CD4-positive, alpha-beta T cell treated with Interleukin-6 at 100 ng/mL for 8 hours (primary cell): ENCODE measurements at places on chromosomes 6 and 20.

GRCh38 chr20:41649489-41649888 is 31.3 kb upstream of the CHD6 start:
- no peak for DNase-seq

DNA sequence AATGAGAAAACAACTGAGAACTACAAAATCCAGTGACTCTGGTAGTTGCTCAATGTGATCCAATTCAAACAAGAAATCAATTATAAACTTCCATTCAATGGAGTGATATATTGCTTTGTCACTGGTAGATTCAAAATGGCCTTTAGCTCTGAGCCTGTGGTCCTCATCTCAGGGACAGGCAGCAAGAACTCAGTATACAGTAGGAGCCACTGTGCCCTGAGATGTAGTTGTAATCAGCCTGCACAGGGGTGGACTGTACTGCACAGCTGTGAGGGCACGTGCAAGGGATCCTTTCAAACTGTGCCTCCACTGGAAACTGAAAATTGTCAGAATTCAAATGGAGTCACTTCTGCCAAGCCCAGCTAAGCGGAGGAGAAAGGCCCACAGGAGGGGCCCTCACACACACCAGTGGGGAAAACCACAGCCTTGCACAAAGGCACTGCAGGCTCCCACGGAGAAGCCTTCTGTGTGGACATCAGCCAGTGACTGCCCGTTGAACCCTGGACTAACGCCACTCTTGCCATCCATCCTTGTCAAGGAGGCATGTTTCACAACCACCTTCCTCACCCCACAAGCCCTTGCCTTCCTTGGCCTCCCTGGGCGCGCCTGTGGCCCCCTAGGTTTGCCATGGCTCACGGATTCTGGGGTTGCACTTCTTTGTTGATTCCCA is 186.7 kb downstream of the SMOC2 start:
- no peak for DNase-seq

- DNase-seq: no peak
Measured at GRCh38 chr6:114649298-114649697, 306.5 kb upstream of the HS3ST5 start.

DNA sequence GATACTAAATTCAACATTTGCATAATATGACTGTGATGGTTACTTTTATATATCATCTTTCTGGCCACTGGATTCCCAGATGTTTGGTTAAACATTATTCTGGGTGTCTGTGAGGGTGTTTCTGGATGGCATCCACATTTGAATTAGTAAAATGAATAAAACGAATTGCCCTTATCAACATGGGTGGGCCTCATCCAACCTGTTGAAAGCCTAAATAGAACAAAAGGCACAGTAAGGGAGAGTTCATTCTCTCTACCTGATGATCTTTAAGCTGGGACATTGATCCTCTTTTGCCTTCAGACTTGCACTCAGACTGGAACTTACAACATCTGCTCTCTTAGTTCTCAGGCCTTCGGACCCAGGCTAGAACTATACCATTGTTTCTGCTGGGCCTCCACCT is 57.6 kb downstream of the CD24 start:
- no peak for DNase-seq

- no peak for DNase-seq
Measured at GRCh38 chr6:167799033-167799821, 27.5 kb upstream of the AFDN start.

DNA sequence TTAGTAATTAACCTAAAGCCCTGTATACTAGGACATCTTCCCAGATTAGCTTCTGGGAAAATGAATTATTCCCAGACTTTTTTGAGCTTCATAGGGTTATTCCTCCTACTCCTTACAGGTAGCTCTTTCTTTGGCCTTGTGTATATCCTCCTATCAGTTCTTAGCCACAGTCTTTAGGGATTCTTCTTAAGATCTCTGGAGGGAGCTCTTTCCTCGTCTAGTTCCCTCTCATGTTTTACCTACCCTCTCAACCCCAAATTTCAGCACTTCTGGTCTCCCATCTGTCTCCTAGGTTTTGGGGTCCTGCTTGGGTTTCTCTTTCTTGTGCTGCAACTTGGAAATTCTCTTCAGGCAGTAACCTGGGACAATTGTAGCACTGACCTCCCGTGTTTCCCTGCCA is 46.4 kb upstream of the SLC35B3 start:
- DNase-seq: no peak

GRCh38 chr20:17904027-17904426 is 64.6 kb downstream of the SNX5 start:
- DNase-seq: no peak

DNA sequence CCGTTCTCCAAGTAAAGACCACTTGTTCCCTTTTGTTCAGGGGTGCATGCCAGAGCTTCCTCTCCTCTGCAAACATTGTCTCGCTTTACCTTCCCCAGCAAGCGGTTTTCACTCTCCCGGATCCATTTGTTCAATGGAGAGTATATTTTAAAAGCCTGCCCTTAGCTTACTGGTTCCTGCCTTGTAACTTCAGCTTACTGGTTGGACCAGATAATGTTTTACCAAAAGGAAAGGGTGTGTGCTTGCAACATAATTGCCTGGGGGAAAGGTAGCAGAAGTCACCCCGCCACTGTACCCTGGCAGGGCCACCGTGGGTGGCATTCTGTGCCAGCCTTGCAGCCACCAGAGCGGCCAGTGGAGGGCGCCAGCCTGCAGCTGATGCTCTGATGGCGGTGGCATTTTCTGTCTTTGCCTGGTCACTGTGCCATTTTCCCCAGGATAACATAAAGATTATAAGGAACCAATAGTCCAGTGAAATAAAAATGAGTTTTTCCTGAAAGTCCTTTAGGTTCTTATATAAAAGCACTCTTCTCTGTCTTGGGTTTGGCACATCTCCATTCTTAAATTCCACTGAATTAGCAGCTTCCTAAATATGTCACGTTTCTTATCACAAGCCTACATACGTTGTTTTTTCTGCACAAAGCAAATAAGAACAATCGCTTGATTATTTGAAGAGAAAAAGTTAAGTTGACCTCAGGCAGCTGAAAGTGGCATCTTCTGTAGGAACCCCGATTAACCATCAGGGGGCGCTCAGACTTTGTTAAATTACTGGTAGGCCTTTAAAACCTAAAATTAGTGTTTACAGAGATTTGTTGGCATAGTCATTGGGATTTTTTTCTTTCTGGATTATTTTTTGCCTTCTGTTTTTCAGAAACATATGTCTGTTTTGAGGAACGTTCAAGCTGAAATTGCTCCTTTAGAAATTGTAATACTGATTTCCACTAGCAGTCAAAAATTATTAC is 67.4 kb upstream of the XRN2 start:
- peak; percentile 60 for DNase-seq

- no peak for DNase-seq
Measured at GRCh38 chr6:49328051-49328744, 134.9 kb downstream of the MMUT start.

DNA sequence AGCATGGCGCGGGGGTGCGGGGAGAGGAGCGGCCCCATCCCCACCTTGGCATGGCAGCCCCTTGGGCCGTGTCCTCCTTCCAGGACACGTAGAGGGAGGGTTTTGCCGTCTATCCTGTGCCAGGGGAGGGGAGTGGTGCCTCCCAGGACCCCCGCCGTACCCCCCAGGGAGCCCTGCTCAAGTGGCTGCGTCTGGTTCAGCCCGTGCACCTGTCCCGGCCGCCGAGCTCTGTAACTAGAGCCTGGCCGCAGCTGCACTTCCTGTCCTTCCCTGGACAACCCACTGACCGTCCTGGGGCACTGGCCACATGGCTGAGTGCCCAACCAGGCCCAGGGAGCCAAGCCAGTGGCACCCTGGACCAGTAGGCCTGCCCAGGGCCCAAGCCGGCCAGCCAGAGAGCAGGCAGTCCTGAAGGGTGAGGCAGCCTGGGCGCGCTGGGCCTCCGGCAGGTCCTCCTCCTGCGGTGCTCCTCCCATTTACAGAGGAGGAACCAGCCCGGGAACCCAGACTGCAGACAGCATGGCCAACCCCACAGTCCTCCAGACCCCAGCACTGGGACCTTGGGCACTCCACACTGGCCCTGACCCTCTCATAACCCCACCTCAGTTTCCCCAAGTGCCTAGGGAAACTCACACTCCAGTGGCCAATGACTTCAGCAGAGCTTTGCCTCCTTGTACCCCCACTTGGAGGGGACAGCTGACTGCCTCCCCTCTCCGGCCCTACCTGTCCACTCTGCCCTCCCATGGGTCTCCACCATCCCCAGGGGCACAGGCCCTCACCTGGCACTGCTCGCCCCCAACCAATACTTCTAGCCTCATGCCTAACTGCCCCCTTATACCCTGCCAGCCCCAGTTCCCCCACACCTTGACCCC is 8.7 kb downstream of the LAMA5 start:
- DNase-seq: no peak

DNA sequence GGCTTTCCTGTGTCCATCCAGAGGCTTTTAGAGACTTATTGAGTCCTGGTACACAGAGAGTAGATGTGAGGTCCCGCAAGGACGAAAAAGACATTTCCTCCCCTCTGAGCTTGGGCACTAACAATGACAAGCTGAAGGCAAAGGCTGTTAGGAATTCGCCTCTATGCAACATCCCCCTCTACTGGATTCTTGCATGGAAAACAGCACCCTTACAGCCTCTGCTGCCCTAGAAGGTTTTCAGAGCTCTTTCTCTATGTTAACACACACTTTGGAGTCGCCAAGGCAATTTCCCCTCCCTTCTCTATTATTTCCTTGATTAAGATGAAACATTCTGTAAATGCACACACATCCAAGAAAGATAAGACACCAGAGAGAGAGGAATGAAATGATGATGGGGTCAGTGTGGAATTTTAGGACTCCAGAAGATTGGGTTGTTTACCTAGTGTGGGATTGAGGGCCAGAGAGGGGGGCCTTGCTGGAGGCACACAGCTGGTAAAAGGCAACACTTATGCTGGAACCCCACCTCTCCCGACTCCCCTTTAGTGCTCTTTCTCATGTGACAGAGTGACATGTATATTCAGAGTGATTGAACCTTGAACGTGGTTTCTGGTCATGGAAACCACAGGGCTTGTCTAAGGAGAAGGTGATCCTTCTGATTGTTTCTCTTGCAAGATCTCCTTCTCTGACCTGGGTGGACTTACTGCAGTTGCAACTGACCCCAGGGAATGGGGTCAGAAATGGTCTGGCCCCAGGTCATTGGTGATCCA is 300.7 kb downstream of the CLIC5 start:
- peak; percentile 72 for DNase-seq

DNA sequence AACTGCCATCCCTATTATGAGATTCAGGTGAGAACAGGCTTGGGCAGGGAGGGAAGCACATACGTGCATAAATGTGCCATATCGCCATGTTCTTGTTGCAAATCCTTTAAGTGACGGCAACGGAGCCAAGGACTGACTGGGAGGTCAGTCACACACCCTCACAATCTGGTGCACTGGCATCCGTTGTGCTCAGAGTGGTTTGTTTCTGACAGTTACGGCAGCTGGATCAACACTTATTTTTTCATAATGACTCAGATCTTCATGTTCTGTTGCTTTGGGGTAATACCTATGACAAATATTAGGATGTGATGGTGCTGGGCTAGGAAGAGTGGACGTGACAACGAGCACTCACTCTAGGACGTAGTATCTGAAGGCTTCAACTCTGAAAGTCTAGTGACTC is 56.2 kb upstream of the PREP start:
- DNase-seq: peak; percentile 27

GRCh38 chr20:62482146-62482809 is 6.5 kb upstream of the GATA5 start:
- DNase-seq: no peak

DNA sequence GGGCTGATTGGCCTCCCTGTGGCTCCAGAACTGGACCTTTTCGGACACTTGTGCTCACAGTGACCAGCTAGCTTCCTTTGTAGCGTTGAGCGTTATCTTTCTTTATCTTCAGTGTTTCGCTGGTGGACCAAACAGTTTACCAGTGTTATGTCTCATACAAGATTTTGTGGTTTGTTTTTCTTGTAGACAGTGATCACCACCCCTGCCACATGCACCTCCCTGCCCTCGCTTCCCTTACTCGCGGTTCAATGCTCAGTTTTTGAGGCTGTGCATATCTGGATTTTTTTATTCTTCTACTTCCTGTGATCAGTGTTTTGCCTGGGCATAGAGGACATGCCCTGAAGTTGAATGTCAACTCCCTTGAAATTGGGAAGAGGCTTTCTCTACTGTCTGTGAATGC is 16.4 kb downstream of the MYT1 start:
- DNase-seq: no peak

DNA sequence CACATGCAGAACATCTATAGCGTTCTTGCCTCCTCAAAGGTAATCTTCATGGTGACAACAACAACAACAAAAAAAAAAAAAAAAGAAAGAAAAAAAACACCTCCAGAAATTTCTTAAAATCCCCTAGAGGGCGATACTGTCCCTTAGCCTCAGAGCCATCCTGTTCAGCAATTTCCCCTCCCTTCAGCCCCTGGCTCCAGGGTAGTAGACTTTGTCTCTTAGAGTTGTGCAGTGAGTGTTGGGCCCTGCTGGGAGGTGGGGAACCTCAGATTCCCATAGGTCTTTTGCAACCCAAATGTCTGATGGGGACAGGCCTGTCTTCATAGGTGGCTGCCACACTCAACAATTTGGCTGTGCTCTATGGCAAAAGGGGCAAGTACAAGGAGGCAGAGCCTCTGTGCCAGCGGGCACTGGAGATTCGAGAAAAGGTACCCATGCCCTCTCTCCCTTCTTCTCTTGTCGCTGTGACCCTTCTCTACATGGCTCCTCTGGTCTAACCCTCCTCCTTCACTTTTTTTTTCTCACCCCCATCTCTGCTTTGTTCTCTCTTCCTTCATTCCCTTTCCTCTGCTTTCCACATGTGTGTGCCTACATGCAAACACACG is 6.0 kb upstream of the PTK7 start:
- DNase-seq: no peak

DNA sequence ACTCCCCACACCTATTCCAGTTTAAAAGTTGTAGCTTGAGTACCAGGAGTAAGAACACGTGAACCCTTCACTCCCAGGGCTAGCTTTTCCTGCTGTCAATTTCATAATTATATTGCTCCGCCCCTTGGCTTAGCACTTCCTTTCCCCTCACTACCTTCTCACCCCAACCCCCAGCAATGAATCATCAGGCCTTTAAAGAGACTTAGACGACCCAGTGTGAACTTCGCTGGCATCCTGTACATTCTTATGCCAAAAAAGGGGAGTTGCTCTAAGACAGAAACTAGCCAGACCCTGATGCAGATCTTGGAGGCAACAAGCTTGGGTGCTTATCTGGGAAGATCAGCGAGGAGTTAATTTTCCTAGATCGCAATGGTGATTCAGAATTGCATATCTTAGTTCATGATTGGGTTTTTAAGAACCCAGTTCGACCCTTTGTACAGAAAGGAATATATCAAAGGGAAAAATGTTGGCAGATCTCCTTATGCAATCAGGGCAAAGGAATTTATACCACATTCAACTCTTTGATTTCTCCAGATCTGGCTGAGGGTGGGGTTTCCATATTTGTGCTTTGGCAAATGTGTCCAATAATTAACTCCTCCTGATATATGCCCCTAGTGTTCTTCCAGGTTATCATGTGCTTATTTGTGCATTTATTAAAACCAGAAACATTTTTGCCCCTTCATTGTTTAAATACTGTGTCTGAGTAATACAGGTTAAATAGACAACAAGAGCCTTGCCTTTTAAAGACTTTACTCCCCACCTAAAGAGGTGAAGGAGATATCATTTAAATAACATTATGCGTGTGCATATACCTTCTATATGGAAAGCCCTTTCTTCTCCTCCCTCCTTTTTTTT is 8.1 kb upstream of the ATXN1 start:
- DNase-seq: peak; percentile 78

- DNase-seq: no peak
Measured at GRCh38 chr6:19210849-19211590, 626.1 kb upstream of the ID4 start.
